ENCODE measurements at places on chromosomes 12 and 14. TPM values are rescaled to one million over a fixed set of nuclear protein-coding genes. Genes with fewer than 3 reads are reported as not detected.

Gene SDR9C7
- not detected for total RNA-seq

Gene ST8SIA1
- 9.0 TPM for total RNA-seq

Gene GALNT6
- 5.5 TPM for total RNA-seq

Gene SLC15A4
- total RNA-seq = 36.2 TPM

GRCh38 chr14:36654794-36655381 lies 6.8 kb upstream of the PAX9 start:
- DNase-seq = no peak
